Mesenteric fat pad (tissue), 1 donor: ENCODE measurements at places on chromosomes 11 and 22. TPM values are rescaled to one million over a fixed set of nuclear protein-coding genes. Genes with fewer than 3 reads are reported as not detected.

The OR51E2 gene
- not detected for total RNA-seq

The CHEK1 gene
- 2.2 TPM for total RNA-seq

The HBB gene
- total RNA-seq: 346 TPM

The MS4A5 gene
- total RNA-seq: not detected

DNA sequence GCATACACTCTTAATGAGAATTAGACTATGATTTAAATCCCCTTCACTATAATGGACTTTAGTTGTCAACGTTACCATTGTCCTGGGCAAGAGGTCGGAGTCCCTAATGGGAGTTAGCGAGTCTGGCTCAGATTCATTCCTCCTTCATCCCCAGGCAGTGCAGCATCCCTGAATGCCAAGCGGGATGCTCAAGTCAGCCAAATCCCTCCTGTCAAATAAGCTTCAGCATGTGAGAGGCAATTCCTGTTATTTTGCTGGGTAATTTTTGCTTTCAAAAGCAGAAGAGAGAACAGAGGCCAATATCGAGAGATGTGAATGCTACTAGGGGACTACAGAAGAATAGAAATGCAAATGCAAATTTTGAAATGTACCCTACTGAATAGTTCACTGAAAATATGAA is 186.2 kb downstream of the OPCML start:
- no peak for DNase-seq

- DNase-seq: no peak
Measured at GRCh38 chr11:65316227-65317024, 1.8 kb downstream of the CDC42EP2 start.

- DNase-seq: no peak
Measured at GRCh38 chr22:27046086-27046485, 388.7 kb downstream of the MIAT start.

DNA sequence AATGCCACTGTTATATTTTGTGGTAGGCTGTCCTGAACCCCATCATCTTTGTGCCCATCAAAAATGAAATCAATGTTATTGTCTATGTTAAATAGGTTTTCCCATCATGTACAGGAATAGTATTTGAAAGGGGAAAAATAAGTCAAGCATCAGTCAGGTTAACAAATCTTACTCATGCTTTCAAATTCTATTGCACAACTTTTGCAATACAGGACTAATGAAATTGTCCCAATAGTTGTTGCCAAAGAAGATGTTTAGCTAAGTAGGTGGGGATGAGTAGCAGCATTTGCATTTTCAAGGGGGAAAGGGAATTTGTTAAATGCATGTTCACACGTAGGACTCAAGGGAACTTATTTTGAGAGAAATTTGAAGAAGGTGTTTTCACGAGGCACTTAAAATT is 962.1 kb downstream of the JRKL start:
- no peak for DNase-seq

DNA sequence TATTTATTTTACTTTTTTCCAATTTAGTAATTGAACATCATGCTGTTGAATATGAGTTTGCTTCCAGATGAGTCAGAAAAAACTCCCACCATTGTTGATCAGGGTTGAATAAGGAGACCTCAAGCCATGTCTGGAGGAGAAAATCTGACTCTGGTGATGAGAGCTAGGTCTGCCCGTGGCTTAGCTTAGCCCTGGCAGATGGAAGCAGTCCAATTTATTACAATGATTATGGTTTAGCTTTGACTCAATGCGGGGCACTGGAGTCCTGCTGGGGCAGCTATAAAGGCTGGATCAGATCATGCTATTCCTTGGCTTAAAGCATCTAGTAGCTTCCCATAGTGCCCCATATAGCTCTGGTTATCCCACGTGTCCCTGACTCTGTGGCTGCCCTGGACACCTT is 506.5 kb downstream of the MN1 start:
- DNase-seq: no peak
